HuH-7.5 (cell line): ENCODE measurements at places on chromosomes 6 and 20.

- no peak for DNase-seq
Measured at GRCh38 chr6:15588971-15589634, 73.7 kb downstream of the DTNBP1 start.

DNA sequence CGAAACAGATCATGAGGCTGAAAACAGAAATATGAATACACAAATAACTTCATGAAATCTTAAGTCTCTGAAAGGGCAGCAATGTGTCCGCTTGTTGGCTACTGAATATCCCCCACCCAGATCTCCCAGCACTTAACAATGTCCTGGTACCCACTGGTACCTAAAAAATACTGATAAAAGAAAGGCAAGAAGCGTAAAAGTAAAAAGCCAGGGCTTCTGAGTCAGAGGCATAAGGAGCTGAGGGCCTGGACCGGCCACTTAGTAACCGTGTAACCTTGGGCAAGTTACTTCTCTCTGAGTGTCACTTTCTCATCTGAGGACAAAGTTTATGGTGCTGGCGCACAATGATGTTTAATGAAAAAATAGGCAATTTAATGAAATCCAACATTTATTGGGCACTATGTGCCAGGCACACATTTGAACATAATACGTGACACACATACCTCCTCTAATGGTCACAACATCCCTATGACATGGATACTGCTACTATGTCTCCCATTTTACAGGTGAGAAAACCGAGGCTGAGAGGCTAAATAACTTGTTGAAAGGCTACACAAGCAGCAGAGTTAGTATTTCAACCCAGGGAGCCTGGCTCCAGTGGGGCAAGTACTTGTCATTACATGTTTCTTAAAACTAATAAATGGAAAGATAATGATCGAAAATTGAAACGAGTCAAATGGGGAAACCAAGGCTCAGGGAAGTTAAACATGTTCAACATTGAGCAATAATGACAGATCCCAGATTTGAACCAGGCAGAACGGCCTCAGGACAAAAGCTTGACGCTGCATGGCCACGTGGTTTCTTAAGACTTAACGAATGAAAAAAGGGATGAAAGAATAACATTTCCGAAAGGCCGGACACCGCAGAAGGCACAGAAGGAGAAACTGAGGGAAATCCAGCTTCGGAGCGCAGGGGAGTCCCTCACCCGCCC is 828 bp downstream of the TP53RK start:
- DNase-seq, result no peak

GRCh38 chr6:2899596-2899995 is 3.5 kb downstream of the SERPINB9 start:
- no peak for DNase-seq

- no peak for DNase-seq
Measured at GRCh38 chr20:25297141-25297905, 49.4 kb downstream of the PYGB start.
